ENCODE measurements at places on chromosomes 3 and 15. TPM values are rescaled to one million over a fixed set of nuclear protein-coding genes. Genes with fewer than 3 reads are reported as not detected.
A peak's percentile ranks its signal among the peaks of the same experiment; 100 is the strongest.

DNA sequence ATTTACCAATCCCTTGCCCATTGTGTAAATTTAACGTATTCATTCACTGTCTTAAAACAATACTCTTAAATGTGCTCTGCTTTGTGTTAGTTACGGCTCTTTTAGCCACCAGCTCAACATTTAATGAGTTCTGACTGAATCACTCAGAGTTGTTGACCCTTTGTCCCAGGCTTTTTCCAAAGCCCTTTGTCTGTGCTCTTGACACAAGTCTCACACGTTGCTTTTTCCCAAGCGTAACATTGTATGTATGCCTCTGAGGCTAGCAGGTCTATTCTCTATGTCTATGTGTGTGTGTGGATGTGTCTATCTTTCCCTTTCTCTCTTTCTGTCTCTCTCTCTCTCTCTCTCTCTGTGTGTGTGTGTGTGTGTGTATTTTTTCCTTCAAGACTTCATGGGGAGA is 435.4 kb upstream of the GOLIM4 start:
- DNase-seq, result no peak

GRCh38 chr15:40313531-40314398 is 6.0 kb upstream of the PLCB2 start:
- no peak for DNase-seq

The LMCD1 gene
- polyA plus RNA-seq, result 29.7 TPM

DNA sequence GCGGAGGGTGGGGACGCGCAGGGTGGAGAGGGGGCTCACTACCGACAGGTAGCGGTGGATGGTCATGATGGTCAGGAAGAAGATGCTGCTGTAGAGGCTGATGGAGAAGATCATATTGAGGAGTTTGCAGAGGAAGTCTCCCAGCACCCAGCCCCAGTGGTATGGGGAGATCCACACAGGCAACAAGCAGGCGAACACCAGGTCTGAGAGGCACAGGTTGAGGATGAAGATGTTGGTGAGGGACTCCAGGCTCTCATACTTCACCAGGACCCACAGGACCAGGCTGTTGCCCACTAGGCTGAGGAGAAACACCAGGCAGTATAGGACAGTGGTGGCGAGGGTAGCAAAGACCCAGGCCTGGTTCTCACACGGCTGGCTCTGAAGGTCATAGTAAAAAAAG is 5.8 kb downstream of the XCR1 start:
- no peak for DNase-seq

- peak; percentile 22 for DNase-seq
Measured at GRCh38 chr3:153285194-153285641, 123.2 kb downstream of the RAP2B start.

DNA sequence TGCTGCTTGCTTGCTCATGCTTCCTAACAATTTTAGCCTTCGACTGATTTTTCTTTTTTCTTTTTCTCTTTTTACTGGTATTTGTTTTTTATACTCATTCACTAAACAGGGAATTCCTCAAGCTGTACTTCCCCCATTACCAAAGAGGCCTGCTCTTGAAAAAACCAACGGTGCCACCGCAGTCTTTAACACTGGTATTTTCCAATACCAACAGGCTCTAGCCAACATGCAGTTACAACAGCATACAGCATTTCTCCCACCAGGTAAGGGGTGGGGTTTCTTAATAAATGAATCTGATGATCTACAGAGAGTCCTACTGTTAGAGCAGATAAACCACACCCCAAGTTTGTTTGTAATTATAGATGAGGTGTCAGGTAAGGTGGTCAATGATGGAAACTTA is 178.8 kb downstream of the MBNL1 start:
- no peak for DNase-seq

GRCh38 chr15:76846782-76847181 is 58.4 kb downstream of the SCAPER start:
- DNase-seq, result no peak

DNA sequence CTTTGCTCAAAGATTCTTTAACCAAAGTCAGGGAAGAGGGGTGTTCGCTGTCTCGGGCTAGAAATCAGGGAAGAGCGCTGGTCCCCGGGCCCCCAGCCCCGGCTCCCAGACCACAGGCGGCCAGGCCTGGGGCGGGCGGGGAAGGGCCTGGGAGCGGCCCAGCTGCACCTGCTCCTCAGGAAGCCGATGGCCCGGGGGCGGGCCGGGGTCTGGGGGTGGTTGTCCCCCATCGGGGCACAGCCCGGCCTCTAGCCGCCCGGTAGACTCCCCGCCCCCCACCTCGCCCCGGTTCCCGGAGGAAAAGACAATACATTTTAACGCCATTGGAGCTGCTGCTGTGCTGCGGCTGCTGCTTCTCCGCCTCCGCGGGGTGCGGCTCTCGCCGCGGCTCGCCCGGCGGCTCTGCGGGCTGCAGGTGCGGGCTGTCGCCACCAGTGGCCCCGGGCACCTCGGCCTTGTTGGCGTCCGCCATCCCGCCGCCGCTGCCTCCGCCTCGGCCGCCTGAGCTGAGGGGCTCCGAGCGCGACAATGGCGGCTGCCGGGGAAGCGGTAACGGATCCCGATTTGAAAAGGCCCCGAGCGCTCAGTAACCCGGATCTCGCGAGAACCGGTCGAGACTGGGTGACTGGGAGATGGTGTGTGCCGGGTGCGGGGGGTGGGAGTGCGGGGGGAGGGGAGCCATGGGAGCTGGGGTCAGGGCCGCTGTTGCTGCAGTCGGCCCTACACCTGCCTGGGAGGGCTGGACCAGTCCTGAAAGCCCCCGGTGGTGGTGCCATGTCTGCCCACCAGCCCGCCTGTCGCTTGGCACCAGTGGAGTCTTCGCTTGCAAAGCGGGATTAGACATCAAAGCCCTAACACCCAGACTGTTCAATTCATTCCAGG is at the start of gene MYEF2:
Gene MYEF2, minus strand, starts transcription at position 530 of the 882 bp plus-strand sequence. Its CDS starts 58 bp downstream, at position 472.
- peak; percentile 65 for DNase-seq
